ENCODE measurements at places on chromosomes 4 and X.

DNA sequence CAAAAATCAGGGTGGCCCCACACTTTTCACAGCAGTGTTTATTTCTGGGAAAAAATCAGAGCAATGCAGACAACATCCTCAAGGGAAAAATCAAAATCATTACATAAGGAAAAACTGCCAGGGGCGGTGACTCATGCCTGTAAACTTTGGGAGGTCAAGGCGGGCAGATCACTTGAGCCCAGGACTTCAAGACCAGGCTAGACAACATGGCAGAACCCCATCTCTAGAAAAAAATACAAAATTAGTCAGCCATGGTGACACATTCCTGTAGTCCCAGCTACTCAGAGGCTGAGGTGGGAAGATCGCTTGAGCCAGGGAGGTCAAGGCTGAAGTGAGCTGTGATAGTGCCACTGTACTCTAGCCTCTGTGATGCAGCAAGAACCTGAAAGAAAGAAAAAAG, 102.8 kb downstream of the NAF1 start:
- DNase-seq = peak; percentile 69

DNA sequence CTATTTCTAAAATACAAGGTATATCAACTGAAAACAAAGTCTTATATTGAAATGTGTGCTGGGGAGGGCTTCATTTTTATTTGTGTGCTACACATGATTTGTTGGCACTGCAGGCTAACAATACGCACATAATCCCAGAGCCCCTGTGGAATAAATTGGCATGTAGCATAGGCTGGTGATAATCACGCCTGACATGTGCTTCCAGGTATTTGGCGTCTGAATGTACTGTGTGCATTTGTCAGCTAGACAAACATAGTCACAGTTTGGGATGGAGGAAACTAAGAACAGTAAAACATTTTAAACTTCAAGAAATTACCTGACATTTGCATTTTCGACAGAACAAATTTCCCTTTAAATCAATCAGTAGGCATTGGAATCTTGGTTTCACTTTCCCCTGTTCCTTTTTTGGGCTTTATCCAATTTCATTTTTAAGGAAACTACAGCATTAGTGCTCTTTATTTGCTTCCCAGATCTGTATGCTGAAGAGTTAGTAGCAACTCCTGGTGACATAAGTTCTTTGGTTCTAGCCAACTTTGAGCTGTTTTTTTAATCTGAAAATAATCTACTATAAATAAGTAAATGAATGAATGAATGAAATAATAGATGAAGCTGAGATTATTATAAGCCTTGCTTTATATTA, 472.3 kb downstream of the PDHA2 start:
- no peak for DNase-seq

DNA sequence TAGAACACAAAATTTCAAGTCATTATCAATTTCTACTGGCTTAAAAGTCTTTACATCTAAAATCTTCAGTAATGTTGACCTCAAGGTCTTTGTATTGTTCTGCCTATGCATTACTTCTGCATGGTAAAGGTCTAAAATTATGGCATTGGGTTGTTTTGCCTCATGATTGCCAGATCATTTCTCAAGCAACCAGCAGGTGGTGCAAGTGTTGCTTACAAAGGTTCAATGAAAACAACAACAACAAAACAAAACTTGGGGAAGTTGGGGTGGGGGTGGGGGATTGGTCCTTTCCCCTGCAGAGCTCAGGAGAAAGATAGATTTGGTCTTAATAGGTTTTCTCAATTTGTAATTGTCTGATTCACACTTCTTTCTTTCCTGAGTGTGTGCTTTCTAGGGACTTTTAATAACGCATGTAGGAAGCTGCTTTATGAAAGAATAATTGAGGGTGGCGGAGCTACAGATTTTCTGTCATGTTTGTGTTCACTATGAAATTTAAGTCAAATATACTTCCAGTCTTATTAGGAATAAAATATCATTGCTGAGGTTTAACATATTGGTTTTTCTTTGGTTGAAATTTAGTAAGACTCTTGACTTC, 145.1 kb downstream of the COL4A5 start:
- peak; percentile 4 for DNase-seq

DNA sequence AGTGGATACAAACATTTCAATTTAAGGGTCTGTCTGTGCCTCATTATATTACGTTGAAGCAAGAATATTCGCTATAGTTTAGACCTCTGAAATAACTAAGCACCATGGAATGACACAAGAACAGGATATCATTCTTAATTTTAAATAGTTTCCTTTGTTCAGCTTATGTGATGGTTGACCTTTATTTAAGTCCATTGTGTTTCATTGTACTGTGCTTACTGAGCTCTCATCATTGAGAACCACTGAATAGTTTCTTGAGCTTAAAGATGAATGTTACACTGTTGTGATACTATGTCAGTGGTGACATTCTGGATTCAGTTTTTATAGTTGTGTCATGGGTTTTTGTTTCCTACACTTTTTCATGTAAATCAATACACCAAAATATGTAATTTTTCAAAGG, 239.3 kb downstream of the RPA4 start:
- DNase-seq = no peak

GRCh38 chr4:154186888-154187287, 304.7 kb downstream of the DCHS2 start:
- no peak for DNase-seq

- no peak for DNase-seq
Measured at GRCh38 chr4:141435446-141436225, 200.7 kb upstream of the IL15 start.

DNA sequence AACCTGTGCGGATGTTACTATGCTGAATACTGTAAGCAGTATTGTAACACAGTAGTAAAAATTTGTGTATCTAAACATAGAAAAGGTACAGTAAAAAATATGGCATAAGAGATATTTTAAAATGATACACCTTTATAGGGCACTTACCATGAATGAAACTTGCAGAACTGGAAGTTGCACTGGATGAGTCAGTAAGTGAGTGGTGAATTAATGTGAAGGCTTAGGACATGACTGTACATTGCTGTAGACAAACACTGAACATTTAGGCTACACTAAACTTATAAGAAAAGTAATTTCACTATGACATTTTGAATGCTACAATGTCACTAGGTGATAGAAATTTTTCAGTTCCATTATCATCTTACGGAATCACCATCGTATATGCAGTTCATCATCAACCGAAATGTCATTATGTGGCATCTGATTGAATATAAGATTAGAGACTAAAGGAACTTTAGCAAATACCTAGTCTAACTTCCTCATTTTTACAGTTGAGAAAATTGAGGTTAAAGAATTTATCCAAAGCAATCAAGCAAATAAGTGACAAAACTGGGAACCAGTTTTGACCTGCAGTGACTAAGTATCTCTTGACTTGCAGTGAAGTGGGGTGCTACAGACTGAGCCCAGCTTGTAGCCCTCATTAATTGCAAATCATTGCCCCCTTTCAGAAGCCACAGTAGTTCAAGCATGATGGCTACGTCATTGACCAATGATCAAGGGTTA, 55.3 kb downstream of the EGF start:
- DNase-seq = peak; percentile 43

- no peak for DNase-seq
Measured at GRCh38 chr4:119508281-119508680, 120.3 kb downstream of the PDE5A start.

DNA sequence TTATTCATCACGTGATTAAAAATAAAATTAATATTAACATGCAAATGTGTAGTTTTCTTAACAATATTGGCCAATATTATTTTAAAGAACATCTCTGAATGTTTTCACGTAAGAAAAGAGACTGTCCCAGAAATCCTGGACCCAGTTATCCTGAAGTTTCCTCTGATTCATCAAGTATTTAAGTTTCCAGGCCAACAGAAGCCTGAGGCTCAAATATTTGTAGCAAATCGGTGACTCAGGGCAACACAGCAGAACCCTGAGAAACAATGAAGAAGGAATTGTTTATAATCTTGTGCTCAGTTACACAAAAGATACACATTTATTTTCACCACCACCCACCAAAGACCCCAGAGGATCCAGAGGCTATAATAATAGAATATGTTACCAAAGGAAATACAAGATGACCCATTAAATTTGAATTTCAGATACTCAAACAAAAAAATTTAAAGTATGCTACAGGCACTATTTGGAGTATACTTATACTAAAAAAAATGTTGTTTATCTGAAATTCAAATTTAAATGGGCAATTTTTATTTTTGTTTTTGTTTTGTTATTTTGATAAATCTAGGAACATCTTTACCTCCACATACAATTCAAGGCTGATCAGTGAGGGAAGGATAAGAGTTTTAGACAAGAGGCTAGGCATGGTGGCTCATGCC, 33.9 kb upstream of the SLC7A11 start:
- DNase-seq = peak; percentile 26

- DNase-seq = no peak
Measured at GRCh38 chr4:7320206-7320797, 114.4 kb downstream of the PSAPL1 start.

DNA sequence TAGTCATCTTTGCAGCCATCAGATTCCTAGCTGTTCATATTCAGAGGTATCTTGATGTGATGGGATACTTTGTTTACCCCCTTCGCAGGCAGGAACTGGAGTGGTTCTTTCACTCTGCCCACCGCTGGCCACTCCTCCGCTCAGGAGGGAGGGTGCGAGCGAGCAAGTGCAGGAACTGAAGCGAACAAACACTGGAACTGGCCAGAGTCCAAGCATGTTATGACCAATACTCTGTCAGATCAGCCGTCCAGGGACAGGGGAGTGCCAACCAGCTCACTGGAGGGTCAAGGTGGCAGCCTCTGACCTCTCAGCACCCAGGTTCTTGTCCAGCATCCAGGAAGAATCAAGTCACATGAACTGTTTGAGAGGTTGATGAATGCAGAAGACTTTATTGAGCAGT, 18.0 kb upstream of the MANBA start:
- DNase-seq = no peak

DNA sequence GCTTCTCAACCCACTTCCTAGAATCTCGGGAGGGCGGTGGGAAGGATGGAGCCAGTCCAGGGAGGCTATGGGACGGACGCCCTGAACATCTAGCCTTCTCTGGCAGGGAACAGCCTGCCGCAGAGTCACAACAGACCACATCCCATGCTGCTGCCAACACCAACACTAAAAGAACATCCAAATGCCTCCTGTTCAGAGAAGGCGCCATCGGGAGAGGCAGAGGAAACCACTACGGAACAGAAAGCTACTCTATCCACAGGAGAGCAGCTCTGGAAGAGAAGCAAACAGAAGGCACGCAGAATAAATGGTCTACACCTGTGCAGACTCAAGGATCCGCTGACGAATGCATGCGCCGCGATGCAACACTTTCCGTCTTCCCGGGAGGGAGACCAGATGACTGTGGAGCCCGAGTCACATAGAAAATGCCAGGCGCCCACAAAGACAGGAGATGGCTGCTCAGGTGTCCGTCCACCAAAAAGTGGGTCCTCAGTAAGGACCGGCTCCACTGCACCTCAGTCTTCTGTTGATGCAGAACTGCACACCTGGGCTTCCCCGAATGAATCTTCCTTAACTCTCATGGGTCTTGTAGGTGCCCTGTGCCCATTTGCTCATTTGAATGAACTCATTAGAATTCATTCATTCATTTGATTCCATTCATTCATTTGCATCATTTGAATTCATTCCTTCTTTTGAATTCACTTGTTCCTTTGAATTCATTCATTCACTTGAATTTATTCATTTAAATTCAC, 217.5 kb downstream of the DHRSX start:
- no peak for DNase-seq

DNA sequence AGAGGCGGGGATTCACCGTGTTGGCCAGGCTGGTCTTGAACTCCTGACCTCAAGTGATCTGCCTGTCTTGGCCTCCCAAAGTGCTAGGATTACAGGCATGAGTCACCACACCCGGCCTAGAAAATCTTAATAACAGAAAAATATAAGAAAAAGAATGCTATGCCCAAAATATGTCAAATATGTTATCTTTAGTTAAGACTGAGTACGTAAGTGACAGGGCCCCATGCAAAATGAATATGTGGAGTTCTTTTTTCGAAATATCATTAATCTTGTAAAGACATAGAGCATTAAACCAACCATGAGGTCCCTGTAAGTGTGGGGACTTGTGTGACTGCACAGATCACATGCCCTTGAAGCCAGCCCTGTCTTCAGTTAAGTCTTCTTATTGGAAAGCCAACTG, 8.9 kb upstream of the ZNF518B start:
- no peak for DNase-seq

DNA sequence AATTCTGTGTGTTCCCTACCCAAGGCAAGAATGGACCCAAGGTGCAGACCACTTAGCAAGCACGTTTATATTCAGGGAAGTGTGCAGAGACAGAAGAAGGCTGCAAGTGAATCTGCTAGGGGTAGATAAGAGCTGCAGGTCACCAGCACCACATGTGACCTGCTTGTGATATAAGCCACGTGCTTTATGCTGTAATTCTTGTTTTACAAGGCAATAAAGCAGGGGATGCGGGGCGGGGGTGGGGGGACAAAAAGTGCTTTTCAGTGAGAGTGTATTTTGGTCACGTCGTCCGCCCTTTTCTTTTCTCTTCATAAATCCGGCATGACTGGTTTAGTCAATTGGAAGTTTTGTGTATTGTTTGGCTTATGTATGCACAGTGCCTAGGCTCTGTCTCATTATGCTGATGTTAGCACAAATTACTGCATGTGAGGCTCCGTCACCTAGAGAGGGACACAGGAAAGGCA, 192.7 kb downstream of the RBMX2 start:
- no peak for DNase-seq

GRCh38 chrX:25105221-25105620, 89.5 kb upstream of the ARX start:
- no peak for DNase-seq

DNA sequence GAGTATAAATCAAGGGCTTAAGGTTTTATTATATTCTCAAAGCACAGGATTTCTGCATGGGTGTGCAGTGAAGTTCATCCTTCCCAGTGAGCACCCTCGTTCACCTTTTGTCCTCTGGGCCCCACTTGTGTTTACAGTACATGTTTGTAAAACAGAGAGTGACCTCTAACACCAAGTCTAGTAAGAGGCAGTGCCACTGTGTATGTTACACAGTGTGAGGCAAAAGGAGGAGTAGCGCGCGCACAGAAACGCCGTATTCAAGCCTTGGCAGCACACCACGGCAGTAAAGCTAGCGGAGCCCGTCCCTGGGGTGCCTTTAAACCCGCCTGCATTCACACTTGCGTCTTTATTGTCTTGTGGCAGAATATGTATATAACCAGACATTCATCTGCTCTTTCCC, 51.9 kb downstream of the CCNI start:
- DNase-seq = no peak

- DNase-seq = no peak
Measured at GRCh38 chr4:55864577-55865223, 11.3 kb downstream of the EXOC1 start.

DNA sequence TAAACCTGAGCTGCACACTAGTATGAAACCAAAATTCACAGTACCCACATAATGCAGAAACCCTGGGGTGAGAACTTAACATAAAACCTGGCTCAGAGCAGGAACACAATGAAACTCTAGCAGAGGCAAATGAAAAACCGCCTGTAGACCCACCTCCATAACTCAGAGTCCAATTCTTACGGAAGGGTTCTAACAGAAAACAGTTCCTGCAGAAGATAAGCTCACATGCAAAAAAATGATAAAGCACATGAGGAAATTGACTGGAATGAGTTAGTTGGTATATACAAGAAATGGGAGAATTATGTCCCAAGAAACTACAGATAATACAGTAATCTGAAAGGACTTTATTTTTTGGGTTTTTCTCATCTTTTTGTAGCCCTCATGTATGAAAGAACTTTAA, 14.7 kb downstream of the RTL9 start:
- no peak for DNase-seq
